ENCODE measurements at places on chromosomes 2 and 18.

- no peak for DNase-seq
Observed at GRCh38 chr2:127293386-127293747, 577 bp downstream of the ERCC3 start.

GRCh38 chr2:164913640-164914350 lies 41.5 kb downstream of the SLC38A11 start:
- DNase-seq = no peak

GRCh38 chr18:44474591-44474990 lies 206.1 kb upstream of the SETBP1 start:
- no peak for DNase-seq

DNA sequence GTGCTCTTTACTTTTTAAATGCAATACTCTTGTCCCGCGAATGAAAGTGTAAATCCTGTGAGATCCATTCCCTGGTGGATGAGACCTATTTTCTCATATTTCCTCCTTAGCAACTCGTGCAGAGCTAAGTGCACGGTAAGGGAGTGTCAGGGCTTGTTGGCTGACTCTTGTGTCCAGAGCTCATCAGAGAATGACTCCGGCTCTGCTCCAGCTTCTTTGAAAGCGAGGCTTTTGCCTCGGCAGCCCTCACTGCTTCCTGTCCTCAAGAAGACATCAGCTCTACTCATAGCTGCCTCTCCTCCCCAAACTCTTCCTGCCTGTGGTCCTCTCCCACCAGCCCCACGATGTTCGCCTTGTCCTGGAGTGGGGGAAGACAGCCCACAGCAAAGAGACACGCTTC lies 70.7 kb downstream of the LIPG start:
- no peak for DNase-seq

- DNase-seq = no peak
Observed at GRCh38 chr18:76378526-76379215, 116.4 kb downstream of the ZNF516 start.

GRCh38 chr18:55974521-55974920 lies 386.5 kb upstream of the TCF4 start:
- no peak for DNase-seq

- no peak for DNase-seq
Observed at GRCh38 chr2:105554235-105554634, 155.4 kb upstream of the FHL2 start.

DNA sequence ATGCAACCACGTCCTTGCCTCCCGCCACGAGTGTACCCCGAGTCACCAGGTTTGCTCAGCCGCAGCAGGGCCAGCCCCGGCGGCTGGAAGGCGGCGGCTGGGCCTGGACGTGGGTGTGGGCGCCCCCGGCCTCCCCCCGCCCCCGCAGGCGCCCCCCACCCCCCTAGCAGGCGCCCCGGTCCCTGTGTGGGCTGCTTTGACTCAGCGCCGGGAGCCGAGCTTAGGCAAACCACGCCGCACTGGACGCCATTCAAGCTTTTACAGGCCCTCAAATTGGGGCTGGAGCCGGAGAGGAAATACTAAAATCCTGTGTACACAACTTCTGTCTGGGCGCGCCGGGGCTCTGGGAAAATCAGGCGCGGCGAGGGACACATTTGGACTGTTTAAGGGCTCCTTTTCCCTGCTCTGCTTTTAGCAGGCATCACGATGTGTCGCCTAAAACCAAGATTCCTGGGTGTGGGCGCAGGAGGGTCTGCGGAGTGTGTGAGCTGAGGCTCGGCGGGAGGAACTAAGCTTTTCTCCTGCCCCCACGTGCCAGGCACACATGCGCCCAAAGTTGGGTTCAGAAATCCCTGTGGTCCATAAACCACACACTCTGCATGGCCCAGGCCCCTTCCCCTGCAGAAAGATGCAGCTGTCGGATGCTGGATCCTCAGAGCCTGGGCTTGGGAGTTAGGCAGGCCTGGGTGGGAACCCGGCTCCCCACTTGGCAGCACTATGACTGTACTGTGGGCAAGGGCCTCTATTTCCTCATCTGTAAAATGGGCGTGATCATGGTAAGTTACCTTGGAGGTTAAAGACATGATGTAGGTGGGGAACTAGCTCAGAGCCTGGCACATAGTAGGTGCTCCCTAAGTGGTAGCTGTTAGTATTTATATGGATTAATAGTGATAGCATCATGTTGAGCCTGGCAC lies 57.6 kb downstream of the ATOH8 start:
- DNase-seq = no peak

- DNase-seq = no peak
Observed at GRCh38 chr2:128727404-128727803, 408.7 kb upstream of the HS6ST1 start.

DNA sequence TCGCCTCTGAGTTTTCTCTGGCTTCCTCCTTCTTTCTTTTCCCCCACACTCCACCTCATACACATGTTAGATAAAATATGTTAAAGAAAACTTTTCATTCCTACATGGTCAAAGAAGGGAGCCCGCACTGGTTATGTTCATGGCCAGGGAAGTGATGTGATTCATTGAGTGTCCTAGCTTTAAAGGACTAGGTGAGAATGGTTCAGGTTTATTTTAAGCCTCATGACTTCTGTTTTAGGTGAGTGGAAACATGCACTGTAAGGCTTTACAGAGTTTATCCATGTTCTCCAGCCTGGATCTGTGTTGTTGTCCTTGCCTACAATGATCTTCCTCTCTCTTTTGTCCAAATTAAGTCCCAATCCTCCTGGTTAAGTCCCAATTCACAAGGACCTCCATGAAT lies 56.5 kb downstream of the RASGRP3 start:
- DNase-seq = no peak

DNA sequence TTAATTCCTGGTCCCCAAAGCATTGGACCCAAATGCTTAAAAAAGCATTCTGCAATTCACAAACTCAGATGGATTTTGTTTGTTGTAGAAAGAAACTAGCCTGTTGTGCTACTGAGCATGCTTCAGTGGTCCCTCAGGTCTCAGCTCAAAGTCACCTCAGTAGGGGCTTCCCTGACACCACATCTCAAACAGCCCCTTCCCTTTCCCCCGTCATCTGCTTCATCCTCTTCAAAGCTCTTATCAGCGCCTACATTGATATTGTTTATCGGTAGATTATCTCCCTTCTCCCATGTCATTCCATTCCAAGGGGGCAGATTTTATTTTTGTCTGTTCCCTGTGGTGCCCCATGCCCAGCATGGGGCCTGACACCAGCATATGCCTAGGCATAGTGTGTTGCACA lies 172.9 kb downstream of the CELF4 start:
- no peak for DNase-seq

- DNase-seq = peak; percentile 11
Observed at GRCh38 chr2:220847589-220847988, 724.5 kb downstream of the EPHA4 start.

GRCh38 chr2:23507267-23508065 lies 122.5 kb downstream of the KLHL29 start:
- DNase-seq = no peak

DNA sequence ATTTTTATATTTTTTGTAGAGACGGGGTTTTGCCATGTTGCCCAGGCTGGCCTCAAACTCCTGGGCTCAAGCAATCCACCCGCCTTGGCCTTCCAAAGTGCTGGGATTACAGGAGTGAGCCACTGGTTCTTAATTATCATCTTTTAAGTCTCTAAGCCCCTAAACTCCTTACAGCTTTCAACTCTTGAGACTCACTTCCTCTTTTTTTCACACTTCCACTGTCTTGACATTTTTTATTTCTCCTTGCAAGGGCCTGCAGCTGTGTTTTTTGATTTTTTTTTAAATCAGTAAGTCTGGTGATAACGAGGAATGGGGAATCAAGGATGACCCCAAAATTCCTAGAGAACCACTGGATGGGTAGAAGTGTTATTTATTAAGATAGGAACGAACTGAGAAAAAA lies 8.6 kb upstream of the ABCB11 start:
- DNase-seq = no peak

- no peak for DNase-seq
Observed at GRCh38 chr18:62085756-62086155, 101.1 kb downstream of the PIGN start.

DNA sequence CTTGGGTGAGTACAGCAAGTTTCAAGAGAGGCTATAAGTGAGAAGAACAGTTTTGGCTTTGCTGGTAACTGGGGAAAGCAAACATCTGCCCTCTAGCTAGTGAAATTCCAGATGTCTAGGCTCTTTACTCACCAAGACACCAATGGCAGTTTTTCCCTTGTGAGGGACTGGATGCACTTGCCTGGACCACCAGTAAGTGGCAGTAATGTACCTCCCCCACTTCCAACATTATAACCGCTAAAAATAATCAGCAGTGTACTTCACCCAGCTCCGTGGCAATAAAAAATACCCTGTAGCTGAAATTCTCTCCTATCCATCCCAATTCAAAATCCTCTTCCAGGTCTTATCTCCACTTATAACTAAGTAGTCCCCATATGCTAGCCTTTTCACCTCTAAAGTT lies 383.9 kb downstream of the ARHGAP15 start:
- no peak for DNase-seq

DNA sequence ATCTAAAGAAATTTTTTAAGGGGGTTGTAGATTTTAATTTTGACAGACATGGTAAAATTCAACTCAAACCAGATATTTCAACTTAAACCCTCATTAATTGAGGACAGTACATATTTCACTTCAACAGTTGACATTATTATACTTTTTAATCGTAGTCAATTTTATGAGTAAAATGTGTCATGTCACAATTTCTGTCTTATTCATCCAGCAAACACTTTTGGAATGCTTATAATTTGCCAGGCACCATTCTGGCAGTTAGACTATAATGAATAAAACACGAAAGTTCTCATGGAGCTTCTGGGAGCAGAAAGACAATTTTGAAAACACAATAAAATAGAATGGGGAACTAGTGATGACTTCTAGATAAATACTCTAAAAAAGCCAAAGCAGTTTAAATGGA lies 1094.8 kb downstream of the SUCLG1 start:
- no peak for DNase-seq

DNA sequence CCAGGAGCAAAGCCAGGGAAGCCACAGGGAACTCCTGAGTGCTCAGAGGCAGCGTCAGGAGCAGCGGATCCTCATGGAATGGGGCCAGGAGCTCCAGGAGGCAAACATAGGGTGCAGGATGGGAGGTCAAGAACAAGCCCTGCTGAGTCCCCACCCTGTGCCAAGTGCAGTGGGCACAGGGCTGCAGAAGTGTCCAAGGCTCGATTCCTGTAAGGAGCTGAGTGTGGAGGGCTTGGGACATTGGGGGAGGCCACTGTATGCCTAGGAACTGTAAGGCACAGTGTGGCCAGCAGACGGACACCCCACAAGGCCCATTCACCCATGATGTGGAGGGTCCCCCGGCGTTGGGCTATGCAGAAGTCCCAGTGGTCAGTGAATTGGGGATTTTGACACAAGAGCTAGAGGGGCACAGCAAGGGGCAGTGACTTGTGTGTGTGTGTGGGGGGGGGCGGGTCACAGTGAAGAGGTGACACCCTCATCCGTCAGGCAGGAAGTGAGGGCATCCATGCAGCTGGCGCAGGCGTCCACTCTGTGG lies 55.6 kb downstream of the ACKR3 start:
- no peak for DNase-seq

GRCh38 chr2:63444565-63445288 lies 143.6 kb downstream of the WDPCP start:
- no peak for DNase-seq

DNA sequence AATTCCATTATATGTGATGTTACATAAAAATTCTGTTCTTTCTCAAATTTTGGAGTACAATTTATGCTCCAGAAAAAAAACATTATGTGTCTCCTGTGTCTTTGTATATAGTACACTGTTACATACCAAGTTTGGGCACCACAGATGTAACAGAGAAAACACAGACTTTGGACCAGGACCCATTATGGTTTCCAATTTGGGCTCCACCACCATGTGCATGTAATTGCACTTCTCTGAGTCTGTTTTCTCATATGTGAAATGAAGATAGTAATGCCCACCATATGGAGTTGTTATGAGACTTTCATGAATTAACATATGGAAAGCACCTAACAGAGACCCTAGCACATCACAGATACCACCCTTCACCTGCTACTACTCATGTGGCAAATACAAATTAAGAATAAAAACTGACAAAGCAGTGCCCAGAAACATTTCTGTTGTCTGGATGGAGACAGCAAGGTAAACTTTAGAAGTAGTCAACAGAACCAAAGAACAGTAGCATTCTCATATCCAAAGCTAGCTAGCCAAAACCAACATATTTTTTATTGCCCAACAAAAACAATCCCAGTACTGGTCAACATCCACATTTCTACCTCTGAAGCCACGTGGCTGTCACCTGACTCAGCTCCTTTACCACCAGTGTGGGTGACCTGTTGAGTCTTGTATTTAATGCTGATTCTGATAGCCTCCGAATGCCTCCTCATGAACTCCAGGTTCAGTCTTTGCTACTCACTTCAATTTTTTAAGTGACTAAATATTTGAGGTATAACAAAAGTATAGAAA lies 42.9 kb downstream of the ANTXR1 start:
- no peak for DNase-seq

DNA sequence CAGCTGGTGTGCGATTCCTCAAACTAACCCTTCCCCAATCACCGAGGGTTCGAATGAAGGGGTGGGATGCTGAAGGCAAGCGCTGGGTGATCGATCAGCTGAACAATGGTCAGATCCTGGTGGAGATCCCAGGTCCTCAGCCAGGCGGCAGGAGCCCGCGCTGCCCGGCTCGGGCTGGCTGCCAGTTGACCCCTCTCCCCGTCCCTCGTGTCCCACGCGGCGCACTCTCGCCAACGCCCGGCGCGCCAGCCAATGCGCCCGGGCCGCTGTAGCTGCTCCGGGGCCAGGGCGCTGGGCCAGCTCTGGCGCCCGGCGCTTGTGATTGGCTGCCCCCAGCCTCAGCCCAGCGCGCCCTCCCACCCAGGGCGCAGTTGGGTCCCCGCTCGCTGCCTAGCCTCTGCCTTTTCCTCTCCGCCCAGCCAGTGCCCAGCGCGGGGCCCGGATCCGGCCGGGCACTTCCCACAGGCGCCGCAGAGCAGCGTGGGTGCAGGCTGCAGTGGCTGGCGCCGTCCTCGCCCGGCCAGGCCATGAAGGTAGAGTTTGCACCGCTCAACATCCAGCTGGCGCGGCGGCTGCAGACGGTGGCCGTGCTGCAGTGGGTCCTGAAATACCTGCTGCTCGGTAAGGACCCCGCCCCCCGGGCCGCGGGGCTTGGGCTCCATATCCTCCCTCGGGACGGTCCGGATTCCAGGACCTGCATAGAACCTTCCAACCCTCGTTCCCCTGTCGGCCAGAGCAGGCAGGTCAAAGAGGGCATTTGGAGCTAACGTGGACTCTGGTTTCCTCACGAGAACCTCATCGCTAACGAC lies at the start of gene MOGAT1:
TSS of gene MOGAT1 (plus strand) at position 400 of the 809 bp plus-strand sequence. CDS start at position 528, 128 bp downstream.
- DNase-seq = no peak

- DNase-seq = no peak
Observed at GRCh38 chr2:102251042-102251848, 60.1 kb upstream of the IL1RL1 start.

DNA sequence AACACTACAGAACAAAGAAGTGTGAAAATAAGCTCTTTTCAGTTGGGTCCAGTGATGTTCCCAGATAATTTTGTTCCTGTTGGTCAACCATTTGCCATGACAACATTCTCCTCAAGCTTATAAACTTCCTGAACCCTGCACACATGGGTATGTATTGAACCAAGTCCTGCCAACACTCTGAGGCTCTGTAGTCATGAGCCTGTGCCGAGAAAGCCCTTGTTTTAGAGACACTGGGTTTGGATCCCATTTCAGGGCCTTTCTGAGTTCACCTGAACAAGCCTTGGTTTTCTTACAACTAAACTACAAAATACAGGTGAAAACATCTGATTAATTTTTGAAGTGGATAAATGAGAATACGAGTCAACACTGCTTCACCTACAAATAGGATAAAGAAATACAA lies 38.5 kb downstream of the AKAIN1 start:
- DNase-seq = no peak
